ENCODE measurements at places on chromosomes 6 and 20.

GRCh38 chr6:344816-345340 is 46.7 kb upstream of the IRF4 start:
- no peak for DNase-seq

DNA sequence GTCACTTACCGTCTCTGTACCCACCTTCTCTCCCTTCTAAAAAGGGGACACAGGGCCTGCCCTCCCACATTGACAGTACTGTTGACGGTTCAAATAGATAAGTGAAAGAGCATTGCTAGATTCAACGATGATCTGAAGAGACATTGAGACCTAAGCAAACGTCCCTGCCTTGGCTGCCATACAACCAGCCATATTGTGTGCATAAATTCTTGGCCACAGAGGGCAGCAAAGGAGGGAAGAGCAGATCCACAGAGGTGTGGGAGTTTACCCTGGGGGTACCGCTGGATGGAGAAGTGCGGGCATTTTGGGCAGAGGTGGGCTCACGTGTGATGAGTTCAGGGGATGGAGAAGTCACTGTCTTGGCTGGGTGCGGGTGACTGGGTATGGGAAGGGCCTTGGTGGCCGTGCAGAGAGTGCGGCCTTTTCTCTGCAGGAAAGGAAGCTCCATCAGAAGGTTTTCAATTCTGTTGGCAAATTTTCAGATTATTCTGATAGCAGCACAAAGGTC is 85.6 kb downstream of the POPDC3 start:
- no peak for DNase-seq

DNA sequence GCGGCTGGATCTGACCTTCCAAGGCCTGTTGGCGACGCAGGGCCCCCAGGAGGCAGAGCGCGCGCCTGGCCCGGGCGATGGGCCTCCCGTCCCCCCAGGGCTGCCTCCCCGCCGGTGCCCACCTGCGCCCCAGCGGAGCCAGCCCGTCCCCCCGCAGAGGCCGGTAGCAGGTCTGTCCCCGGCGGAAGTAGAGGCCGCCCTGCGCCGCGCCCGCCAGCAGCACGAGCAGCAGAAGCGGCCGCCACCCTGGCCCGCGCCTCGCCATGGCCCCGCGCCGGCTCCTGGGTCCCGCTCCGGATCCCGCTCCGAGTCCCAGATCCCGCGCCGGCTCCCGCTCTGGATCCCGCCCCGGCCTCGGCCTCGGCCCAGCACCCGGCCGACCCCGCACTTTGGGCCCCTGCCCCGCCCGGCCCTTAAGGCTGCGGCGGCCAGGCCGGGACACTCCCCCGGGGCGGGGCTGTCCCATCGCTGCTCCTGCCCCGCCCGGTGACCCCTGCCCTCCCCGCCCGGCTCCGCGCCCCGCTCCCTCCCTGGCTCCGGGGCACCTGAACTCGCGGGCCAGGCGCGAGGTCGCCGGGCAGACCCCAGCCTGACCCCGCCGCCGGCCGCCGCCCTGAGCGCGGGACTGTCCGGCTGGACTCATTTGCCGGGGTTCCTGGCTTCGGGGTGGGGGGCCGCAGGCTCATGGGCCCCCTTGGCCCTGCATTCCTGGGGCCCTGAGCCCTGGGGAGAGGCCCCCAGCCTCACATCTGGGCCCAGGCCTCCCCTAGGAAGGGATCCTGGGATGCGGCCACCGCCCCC is at the start of gene CTSZ:
Gene CTSZ, minus strand, starts transcription at position 391 of the 801 bp plus-strand sequence. Its CDS starts 126 bp downstream, at position 265.
- peak; percentile 11 for DNase-seq

- no peak for DNase-seq
Observed at GRCh38 chr6:160128879-160129516, 7.4 kb downstream of the SLC22A1 start.

- DNase-seq, result no peak
Observed at GRCh38 chr6:102022803-102023202, 629.3 kb downstream of the GRIK2 start.

DNA sequence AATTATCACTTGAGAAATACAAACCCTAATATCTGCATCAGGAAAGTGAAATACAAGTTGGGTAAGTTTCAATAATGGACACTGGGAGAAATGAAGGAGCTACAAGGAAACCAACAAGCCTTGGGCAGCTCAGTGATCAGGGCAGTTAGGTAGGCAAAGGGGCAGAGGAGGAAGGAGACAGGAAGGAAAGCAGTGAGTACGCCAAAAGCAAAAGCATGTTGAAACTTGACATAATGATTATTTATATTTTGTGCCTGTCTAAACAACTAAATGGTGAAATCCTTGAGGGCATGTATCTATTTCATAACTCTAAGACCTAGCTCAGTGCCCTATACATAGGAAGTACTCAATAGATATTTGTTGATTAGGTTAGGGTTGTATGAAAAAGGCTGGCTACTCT is 23.3 kb downstream of the PXT1 start:
- DNase-seq, result no peak

GRCh38 chr6:130906736-130907381 is 79.7 kb downstream of the SMLR1 start:
- DNase-seq, result no peak

- DNase-seq, result no peak
Observed at GRCh38 chr20:62297449-62298227, 5.2 kb upstream of the ADRM1 start.

DNA sequence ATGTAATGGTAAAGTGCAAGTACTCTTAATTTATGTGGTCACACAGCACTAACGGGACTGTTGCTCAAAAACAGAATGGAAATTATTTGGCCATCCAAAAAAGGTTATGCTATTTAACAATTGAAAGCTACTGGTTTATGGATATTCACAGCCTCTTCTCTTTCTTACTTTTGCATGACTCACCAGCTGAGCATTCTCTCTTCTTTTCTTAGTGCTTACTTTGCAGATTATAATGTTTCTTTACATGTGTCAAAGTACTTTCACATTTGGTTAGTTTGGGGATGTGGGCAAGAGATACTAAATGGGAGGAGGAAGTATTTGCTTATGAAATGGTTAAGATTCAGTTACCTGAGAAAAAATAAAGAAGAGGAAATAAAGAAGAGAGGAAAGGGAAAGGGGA is 610.5 kb downstream of the HTR1B start:
- DNase-seq, result no peak
